NCI-H146 (cell line): ENCODE measurements at places on chromosomes 2 and 18.
A peak's percentile ranks its signal among the peaks of the same experiment; 100 is the strongest.

GRCh38 chr18:6031002-6031401 lies 135.7 kb upstream of the TMEM200C start:
- DNase-seq = no peak

- DNase-seq = no peak
These were observed 67.2 kb upstream of the ACYP2 start for GRCh38 chr2:54048117-54048785.

- no peak for DNase-seq
These were observed 121.8 kb downstream of the NCK2 start for GRCh38 chr2:105866216-105867185.

GRCh38 chr2:61065714-61066709 lies at the start of gene SANBR:
SANBR (plus strand) TSS chr2:61065871; CDS start chr2:61070351, 4,480 bp downstream.
- DNase-seq = peak; percentile 93

GRCh38 chr2:72538486-72538885 lies 287.3 kb downstream of the EXOC6B start:
- DNase-seq = no peak

GRCh38 chr2:191637182-191638078 lies 40.5 kb upstream of the NABP1 start:
- no peak for DNase-seq

GRCh38 chr2:120526047-120526562 lies 180.2 kb downstream of the INHBB start:
- DNase-seq = no peak

- DNase-seq = no peak
These were observed 193.9 kb downstream of the SMAD2 start for GRCh38 chr18:47736376-47737140.

DNA sequence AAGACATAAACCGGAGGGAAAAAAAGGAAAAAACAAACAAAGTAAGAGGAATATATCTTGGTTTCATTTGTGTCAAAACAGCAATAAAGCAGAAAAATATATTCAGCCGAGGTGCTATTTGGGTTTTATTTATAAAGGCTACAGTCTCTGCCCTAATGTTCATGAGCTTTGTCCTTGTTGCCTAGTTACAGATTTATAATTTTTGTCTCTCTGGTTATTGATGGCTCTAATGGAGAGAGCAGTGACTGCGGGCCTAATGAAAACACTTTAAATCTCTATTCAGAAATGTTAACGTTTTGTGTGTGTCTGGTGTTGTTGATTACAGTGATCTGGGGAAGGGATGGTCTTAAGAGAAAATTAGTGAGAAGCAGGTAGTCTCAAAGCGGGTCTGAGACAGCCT lies 854.0 kb upstream of the LRRTM1 start:
- DNase-seq = no peak

DNA sequence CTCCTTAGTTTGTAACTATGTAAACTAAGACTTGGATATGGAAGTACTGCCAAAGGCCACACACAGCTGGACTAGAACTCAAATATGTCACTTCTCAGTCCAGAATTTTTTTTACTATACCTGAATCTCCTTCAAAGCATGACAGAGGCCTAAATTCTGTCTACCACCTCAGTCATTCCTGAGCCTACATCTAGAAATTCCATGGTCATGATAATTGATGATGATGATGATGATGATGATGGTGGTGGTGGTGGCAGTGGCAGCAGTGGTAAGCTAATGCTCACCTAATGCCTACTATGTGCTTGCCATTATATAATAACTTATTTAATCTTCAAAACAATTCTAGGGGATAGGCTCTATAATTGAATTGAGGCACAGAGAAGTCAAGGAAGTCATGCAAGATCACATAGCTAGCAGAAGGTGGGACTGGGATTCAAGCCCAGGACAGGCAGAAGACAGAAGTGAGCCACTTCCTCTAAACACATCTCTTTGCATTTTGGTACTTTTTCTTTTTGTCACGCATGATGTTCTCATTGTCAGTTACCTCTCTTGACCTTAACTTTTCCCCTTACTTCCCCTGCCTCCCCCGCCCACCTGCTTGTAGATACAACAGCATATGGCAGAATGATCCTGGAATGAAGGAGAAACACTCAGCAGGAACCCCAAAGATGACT lies 539.3 kb downstream of the TNS1 start:
- no peak for DNase-seq

GRCh38 chr2:218059289-218059688 lies 9.8 kb upstream of the RUFY4 start:
- DNase-seq = no peak

- DNase-seq = peak; percentile 73
These were observed 50.1 kb downstream of the GREB1 start for GRCh38 chr2:11583840-11584524.

DNA sequence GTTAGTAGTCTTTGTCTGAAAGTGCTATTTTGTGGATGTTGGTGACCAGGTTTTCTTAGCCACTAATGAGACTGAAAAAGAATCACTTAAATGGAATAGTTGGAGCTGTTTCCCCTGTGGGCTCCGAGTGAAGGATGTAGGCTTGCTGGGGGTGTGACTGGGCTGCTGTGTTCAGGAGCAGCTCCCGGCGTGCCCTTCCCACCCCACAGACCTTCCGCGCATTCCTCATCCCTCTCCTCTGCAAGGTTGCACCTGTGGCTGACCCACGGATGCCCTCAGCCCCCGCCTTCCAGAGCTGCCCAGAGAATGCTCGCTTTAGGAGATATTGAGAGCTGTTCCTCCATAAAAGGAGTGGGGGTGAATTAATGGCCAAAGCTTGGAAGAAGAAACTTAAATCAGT lies 174.3 kb downstream of the LDLRAD4 start:
- DNase-seq = no peak

DNA sequence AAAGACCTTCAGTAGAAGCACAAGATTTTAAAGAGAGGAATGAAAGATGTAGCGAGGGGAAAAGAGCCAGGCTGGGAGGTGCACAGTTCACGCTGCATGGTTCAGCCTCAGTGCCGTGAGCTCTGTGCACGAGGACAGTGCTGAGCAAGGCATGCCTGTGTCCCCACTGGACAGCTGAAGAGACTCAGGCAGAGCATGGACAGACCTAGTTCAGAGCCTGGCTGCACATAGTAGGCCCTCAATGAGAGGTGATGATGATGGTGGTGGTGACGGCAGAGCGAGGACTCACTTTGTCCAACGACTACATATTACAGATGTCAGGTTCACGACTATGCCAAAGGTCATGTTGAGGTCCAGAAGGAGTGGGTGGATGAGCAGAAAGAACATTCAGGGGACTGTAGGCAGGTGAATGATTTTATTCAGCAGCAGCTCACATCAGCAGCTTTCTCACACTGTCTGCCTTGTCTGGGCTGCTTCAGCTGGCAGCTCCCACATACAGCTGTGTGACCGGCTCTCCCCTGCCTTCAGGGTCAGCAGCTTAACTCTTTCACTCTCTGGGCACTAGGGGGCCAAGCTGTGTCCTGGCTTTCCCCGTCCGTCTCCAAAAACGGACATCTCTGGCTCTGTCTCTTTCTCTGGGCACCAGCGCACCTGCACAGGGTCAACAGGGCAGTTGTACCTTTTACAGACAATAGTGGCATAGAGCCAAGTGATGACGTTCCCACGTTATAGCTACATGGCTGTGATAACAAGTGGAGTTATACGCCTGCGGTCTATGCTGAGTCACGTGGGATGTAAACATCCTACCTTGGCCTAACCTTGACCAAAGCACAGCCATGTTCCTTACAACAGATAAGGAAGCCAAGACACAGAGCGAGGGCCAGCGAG lies 128.8 kb upstream of the MSH6 start:
- peak; percentile 87 for DNase-seq

DNA sequence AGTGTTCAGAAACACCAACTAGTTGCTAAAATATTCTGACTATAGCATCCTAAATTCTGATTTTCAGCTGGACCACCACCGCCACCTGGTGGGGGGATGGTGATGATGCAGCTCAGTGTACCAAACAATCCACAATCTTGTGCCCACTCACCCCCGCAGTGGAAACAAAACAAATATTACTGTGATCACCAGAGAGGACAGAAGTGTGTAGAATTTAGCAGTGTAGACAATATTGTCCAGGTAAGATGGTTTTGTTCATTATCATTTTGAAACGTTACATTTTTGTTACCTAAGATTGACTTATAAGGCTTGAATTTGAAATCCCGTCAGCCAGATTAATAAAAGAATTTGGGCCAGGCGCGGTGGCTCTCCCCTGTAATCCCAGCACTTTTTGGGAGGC lies 31.7 kb upstream of the UBXN4 start:
- DNase-seq = peak; percentile 48

DNA sequence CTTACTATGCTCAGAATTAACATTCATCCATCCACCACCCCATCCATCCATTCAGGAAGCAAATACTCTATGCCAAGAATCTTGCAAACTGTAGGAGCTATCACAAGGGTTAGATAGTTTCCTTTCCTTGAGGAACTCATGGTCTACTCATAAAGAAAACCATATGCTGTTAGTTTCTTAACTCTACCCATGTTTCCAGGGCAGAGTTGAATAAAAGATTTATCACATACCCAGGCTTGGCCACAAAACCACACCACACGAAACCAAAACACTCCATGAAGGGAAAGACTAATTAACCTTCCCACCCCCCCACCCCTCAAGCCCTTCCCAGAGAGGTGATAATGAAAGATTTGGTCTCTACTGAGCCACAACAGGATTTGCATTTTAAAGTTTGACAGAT lies 23.7 kb upstream of the MSGN1 start:
- no peak for DNase-seq

DNA sequence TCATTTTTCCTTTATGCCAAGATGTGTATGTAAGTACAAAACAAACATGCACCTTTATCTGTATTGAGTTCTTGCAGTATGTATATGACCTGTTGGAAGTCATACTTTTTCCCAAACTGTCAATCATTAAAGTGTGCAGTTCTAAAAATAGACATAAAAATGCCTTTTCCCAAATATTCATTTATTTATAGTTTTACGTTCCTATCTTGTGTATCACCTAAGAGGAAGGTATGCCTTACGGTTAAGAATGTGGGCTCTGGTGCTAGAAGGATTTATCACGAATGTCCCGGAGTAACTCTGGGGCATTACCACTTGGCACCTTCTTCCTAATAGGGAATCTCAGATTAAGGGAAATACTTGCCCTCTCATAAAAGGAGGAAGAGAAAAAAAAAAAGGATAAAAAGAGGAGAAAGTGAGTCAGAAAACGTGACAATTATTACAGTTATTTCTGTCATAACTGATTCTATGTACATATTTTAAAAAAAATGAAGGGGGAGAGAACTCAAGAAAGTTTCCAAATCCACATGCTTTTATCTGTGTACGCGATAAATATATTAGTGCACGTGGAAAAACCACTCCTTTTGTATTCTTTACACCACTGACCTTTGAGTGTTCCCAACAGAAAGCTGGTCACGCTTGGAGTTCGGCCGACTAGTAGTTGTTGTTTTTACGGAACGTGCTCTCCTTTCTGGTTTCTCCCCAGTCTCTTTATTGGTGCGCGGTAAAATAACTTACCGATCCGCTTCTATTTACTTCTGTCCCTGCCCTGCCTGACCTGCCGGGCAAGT lies 721 bp downstream of the MCEE start:
- no peak for DNase-seq
